T1000 (cell line): ENCODE measurements at places on chromosomes 2 and 18.

- DNase-seq, result no peak
Observed at GRCh38 chr18:64416990-64417389, 268.1 kb upstream of the LINC00305 start.

GRCh38 chr18:63477968-63478367 is 1.2 kb downstream of the SERPINB5 start:
- no peak for DNase-seq

- no peak for DNase-seq
Observed at GRCh38 chr2:233141901-233142300, 81.8 kb downstream of the INPP5D start.

- no peak for DNase-seq
Observed at GRCh38 chr2:60534052-60534685, 19.3 kb downstream of the BCL11A start.

DNA sequence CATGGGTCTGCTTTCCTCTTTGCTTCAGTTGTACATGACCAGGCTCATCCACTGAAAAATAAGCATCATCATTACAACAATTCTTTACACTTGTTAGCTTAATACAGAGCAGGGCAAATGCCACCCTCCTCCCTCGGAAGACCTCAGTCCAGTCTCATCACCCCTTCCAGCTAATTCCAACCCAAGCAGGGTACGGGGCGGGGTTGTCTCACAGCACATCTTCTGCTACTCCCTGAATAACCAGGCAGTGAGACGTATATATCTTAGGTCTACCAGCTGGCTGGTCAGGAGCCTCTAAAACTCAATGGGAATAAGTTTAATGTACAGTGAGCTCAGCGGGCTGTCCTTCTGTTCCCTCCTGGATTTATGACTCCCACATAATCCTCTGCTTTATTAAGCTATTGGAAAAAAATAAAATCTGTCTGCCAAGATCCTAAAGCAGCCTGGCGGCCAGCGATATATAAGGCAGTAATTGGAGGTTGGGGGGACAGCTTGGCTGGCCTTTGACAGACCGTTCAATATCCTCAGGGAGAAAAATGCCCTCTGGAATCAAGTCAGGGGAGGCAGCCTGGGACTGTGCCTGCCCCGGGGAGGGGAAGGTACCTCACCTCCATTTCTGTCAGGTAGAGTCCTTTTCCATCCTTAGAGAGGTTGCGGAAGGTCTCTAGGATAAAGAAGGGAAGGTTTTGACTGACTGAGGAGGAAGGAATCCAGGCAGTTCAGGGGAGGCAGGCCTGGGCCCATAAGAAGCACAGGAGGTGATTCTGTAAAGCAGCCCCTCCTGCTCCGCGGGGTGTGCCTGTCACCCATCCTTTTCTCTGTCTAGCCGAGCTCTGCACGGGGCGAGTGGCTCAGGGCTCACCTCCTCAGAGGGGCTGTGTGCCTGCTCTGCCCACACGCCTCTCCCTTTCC is 76.3 kb downstream of the CAPN13 start:
- DNase-seq, result no peak

GRCh38 chr2:104774631-104775030 is 79.3 kb upstream of the POU3F3 start:
- no peak for DNase-seq

GRCh38 chr2:238240757-238241711 is 1.2 kb upstream of the HES6 start:
- DNase-seq, result no peak

- peak; percentile 15 for DNase-seq
Observed at GRCh38 chr2:224650815-224651439, 65.2 kb downstream of the CCDC195 start.

DNA sequence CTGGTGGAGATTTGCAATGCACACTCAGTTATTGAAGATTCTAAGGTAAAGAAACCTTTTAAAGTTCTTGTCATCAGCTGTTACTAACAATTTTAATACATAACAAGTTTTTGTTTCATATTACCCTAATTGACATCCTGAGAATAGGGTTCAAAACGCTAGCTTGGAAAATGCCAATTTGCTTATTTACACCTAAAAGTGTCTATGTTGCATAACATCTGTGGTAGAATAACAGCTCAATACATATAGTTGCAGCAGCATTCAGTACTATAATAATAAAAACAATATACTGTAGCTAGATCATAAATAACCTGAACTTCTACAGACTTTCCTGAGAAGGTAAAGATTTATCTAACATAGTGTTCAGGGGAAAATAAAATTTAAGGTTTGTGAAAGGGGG is 219.0 kb downstream of the OSR1 start:
- DNase-seq, result no peak

GRCh38 chr2:63737081-63737751 is 104.5 kb upstream of the UGP2 start:
- DNase-seq, result no peak

DNA sequence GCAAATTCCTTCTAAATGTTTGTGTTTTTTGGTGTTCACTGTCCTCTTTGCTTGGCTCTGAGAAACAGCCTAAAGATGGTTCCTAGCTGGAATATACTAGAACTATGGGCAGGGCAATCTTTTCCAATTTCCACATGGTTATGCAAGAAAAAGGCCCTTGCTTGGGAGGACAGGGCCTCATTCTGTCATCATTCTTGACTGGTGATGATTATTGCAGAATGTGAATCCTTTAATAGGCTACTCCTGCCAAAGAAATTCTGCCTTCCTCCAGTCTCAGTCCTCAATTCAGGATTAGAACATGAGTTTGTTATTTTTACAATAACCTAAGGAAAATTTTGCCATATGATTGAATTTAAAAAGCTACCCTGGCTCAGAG is 218.7 kb downstream of the HNMT start:
- no peak for DNase-seq

DNA sequence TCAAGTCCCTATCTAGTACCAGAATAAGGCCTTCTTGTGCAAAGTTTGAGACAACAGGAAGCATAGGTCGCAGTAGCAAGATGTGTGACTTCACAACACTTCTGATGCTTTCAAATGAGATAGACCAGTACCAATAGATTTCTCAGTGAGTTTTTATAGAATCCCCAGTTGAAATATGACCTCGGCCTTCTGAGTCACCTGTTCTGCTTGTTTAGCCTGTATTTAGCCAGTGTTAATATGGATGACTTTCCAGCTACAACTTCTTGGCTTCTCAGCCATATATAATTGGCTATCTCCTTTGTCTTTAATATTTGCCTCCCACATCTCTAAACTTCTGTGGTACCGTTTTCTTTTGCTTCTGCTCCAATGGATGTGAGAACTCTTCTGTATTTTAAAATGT is 113.8 kb downstream of the KYNU start:
- DNase-seq, result no peak

DNA sequence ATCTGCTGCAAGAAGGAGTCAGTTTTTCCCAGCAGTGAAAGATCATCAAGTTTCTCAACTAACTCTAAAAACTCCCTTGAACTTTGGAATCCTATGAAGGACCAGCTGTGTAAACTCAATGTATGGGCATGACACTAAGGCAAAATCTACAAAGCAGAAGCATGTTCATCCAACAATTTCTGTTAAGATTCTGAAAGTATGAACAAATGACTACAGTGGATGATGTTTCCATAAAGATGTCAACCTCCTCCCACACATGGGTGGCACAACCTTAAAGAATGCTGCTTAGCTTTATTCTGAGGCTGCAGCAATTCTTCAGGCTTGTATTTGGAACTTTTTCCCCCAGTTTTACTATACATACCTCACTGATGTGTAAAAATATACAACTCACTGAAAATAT is 47.2 kb downstream of the WDR33 start:
- DNase-seq, result no peak

DNA sequence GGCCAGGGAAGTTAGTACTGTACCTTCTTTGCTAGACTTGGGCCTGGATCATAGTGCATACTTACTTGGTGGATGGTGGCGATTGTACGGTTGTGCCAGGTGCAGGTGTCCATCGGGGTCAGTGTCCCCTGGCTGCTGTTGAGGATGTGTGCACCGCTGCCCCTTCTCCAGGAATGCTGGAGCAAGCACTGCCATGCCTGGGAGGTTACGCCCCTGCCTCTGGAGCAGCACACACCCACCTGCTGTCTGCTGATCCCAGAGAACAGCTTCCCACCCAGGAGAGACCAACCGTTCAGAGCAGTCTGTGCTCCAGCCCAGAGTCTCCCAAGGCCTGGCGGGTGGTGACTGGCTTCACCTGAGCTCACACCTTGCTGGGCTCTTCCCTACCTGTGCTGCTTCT is 286.8 kb upstream of the HS6ST1 start:
- DNase-seq, result no peak

GRCh38 chr2:36450466-36451196 is 95.1 kb downstream of the CRIM1 start:
- no peak for DNase-seq

DNA sequence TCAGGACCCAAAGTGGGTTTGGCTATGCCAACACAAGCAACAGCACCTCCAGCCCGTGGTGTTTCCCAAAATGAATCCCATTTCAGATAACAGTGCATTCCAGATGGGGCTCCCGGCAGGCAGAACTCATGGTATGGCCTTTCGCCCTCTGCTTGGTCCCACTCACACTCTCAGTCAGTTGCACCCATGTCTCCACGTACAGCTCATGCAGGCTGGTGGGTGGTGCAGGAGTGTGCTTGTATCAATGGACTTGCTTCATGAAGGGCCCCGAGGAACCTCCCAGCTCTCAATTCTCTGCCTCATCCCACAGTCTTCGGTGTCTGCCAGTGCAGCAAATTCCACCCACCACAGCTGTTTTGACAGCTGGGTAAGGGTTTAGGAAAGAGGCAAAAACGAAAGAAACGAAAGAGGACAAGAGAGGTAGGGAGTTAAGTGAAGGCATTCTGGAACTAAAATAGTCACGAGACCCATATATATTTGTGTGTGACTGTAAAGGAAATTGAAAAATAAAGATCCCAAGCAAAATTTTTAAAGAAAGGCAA is 278.1 kb downstream of the DCDC2C start:
- DNase-seq, result no peak

DNA sequence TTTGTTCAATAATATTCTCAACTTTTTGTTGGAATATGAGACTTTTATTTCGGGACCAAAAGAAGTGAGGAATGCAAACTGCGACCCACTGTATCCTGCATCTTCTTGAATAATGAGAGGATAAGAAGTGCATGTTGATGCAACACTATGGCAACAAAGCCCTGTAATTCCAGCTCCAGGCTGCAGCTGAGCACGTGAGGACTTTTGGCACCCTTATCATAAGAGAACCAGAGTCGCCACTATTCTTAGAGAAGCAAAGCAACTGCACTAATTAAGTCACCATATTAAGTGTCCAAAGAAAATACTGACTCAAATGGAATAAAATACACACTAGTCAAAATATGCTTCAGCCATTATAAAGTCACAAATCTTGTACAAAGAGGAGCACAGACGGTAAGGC is 65.8 kb downstream of the FAM210A start:
- DNase-seq, result no peak

DNA sequence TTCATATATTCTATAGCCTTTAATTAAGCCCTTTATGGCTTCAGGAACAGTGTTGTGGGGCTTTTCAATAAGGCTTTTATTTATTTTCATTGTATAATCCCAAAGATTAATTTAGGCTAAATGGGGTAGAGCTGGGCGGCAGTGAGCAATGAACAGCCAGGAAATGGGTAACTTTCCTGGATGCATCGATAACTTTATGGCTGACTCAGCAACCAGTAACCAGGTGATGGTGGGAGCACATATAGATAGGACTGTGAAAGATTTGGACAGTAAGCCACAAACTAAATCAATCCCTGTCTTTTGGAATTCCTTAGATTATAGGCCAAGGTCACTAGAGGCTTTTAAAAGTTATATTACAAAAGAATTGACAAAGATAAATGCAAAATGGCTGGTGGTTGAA is 1260.6 kb upstream of the CELF4 start:
- DNase-seq, result no peak

DNA sequence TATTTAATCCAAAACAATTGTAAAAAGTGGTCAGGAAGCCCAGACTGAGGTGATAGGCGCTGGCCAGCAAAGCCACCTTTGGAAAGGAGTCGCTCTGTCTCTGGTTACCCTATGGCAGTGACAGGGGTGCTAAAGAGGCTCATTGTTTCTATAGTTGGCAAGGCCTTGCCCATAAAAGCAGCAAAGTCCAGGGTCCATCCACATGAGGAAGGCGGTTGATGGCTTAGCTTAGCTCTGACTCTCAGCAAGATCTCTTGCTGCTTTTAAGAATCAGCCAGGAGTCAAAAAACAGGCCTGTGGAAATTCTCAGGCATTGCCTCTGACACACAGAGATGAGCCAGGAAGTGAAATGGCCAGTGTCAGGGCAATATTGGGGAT is 57.8 kb upstream of the CYP26B1 start:
- DNase-seq, result no peak

DNA sequence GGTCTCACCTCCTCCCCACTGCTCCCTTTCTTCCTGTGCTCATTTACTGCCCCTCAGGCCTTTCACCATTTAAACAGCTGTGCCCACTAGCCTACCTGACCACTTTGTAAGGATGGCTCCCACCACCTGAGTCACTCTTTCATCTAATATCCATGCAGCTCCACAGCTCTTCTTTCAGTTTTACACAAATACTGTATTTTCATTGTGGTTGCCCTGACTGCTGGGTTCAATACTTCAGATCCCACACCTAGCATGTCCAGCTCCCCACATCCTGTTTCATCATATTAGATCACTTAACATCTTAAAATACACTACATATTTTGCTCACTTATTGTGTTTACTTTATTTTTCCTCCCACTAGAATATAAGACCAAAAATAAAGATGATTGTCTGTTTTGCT is 1110.6 kb downstream of the TSN start:
- no peak for DNase-seq

DNA sequence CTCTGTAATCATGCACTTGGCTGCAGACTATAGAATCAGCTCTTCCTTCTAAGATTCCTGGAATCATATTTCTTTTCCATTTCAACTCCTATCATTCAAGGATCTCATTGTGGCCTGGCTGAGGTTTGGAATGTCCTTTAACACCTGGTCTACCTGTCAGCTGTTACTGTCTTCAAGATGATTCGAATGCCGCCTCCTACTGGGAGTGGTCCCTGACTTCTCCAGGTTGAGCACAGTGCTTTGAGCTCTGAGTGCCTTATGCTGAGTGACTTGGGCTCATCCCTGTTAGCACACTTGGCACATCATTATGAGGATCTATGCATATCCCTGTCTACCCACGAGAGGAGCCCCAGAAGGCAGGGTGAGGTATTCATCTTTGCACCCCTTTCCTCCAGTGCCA is 87.6 kb downstream of the MARCHF4 start:
- no peak for DNase-seq

GRCh38 chr2:19176977-19177376 is 181.4 kb downstream of the OSR1 start:
- DNase-seq, result no peak

DNA sequence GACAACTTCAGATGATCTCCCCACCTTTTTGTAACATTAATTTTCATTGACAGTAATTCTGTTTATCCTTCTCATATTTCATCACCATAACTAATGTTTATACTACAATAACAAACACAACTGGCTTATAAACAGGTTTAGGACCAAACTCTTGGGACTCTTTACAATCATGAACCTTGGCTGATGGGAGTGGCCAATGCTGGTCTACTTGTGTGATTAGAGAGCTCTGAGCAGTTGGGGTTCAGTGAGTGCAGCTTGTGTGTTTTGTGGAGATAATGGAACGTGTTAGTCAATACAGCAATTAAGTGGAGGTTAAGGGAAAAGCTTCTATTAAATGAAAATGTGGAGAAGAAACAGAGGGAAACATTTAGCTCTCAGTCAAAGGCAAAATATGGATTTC is 207.1 kb downstream of the SPAG16 start:
- no peak for DNase-seq

- no peak for DNase-seq
Observed at GRCh38 chr2:3823748-3824147, 120.4 kb downstream of the DCDC2C start.

GRCh38 chr2:37866171-37866934 is 58.7 kb upstream of the RMDN2 start:
- DNase-seq, result no peak
